ENCODE measurements at places on chromosomes 11 and 22.

DNA sequence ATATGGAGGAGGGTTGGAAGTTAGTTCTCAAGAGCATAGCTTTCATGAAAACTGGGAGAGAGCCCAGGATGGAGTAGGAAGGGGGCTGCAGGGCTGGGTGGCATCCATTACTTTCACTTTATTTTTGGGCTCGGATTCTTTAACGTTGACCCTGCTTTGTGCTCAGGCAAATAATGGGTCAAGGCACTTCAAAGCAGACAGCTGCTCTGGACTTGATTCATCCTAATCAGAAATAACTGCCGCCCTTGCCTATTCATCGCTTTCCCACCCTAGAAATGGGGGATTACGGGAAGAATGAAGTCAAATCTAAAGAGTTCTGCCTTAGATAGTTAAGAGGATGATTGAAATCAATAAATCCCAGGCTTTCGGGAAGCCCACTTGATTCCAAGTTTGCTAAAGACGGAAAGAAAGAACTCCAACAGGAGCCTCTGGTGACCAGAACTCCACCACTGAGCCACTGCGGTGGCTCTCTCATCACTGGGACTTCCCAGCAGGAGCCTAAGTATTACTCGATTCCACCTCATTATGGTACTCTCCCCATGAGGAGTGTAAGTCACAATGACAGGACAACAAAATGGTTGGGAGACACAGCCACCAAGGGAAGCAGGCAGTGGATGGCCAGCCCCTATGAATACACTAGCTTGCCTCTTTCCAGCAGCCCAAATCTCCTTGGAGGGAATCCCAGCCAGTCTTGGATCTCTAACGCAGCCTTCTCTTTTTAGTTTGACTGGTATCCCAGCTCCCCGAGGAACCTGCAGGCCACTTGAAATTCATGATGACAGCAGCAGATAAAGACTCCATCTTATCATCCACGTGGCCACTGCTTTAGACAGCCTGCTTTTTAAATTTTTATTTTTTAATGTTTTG lies 815.5 kb downstream of the NTM start:
- no peak for DNase-seq

DNA sequence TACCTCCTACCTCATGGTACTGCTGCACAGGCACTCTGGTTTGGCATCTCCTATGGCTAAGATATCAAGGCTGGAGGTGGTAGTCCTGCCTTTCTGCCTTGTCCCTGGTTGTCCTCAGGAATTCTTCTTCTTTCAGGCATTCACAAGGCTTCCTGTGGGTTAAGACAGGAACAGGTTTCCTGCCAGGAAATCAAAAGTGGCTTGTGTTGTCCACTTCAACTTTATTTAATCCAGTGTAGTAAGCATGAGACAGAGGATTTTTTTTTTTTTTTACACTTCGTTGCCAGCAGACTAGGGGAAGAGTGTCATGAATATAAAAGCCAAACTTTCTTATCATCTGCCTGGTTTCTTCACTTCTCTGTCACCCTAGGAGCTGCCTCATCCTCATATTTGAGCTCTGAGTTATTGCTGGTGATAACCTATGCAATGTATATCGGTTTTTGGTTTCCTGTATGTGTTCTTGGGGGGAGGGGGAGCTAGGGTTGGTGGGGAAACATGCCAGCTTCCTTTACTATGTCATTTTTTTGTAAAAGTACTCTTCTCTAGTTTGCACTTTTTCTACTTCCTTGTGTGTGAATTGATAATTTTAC lies 50.2 kb downstream of the XKR3 start:
- DNase-seq = peak; percentile 24

- no peak for DNase-seq
Observed at GRCh38 chr11:116311206-116311605, 461.6 kb downstream of the BUD13 start.

- DNase-seq = peak; percentile 33
Observed at GRCh38 chr11:129881570-129882170, 13.7 kb downstream of the NFRKB start.

GRCh38 chr11:952406-953385 lies 27.0 kb downstream of the AP2A2 start:
- DNase-seq = no peak

GRCh38 chr22:27865496-27865895 lies 53.6 kb downstream of the PITPNB start:
- DNase-seq = no peak

DNA sequence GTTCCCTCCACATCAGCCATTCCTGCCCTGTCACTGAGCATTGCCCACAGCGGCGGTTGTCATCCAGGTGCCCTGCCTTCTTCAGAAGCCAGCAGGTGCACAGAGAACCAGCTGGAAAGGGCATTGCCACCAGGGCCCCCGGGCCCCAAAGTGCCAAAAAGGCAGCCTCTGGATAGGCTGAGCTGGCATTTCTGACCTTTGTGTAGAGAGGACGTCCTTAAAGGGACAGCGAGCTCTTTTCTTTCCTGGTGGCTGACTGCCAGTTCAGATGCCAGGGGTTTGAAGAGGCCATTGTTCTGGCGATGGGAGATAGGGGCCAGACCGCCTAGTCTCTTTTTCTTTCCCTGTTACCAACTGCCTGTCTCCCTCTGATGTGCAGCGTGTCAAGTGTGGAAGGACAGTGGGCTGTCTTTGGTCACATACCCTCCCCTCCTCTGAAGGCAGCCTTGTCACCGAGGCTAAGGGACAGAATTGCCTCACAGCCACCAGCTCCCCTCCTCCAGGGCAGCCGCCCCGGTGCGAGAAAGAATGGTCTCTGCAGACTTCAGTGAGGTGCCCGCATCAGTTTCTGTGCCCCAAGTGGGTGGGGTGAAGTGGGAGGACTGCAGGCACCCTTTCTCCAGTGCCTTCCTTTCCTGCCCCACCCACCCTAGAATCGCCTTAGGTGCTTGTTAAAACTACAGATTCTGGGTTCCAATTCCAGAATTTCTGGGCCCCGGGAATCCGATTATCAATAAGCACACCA lies 109.6 kb downstream of the SCN3B start:
- DNase-seq = no peak

- no peak for DNase-seq
Observed at GRCh38 chr11:9568161-9568853, 5.2 kb upstream of the WEE1 start.

DNA sequence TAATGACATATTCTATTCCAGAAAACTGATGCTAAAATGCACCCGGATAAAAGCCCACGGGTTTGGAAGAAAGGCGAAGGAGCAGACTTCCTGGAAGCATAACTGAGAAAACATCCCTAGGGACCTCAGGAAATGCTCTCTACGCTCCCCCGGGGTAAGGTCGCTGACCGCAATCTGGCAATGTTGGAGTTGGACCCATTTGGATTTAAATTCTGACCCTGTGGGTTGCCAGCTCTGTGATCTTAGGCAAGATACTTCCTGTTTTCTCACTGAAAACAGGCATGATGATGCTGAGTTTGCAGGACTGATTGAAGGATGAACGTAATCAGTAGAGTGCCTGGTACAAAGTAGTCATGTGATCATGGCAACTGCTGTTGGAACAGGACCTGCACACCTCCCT lies 1054.0 kb downstream of the NTM start:
- DNase-seq = no peak

DNA sequence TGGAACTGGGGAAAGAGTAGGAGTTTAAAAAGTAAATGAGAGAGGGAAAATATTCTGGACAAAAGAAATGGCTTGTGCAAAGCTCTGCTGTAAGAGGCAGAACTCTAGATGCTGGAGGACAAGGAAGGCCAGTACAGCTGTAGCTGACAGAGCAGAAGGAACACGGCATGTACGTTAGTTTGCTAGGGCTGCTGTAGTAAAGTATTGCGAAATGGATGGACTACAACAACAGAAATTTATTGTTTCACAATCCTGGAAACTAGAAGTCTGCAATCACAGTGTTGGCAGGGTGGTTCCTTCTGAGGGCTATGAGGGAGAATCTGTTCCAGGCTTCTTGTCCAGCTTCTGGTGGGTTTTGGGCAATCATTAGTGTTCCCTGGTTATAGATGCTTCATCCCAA lies 454.4 kb downstream of the NTM start:
- DNase-seq = no peak

- DNase-seq = no peak
Observed at GRCh38 chr11:70661761-70662501, 263.6 kb downstream of the CTTN start.

GRCh38 chr11:19683141-19683805 lies 29.4 kb upstream of the NAV2 start:
- DNase-seq = no peak

DNA sequence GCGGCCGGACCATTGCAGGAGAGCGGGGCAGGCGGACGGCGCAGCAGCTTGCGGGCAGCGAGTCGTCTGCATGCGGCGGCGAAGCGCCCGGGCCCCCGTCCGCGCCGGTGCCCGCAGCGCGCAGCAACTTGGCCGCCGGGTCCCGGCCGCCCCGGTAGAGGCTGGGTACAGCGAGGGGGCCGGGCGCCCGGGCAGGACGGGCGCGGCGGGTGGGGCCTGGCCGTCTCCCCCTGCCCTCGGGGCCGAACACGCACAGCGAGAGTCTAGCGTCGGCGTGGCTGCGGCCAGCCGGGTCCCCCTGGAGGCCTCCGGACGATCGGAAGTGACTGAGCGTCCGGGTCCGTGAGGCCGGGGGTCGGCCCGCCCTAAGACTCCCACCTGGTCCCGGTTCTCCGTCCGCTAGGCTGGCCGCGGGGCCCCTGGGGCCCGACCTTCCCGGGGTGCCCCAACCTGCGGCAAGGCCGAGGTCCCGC lies 775 bp upstream of the TRABD start:
- no peak for DNase-seq

DNA sequence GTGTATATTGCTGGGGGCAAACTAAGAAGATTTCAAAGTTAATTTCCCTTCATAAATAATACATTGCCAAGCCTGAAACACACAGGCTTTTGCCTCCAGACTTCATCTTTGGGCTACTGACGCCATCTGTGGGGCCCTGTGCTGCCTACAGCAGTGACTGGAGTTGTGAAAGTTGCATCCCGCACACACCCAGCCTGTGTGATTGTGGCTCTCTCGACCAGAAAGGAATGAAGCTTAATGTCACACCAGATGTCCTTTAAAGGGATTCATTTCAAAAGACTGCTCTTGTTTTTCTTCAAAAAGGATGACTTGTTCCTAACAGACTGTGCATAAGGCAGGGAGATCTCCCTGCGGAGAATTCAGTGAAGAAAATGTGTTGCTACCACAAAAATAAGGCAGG lies 210.5 kb downstream of the FAM181B start:
- no peak for DNase-seq

GRCh38 chr11:69603111-69603836 lies 37.7 kb upstream of the CCND1 start:
- no peak for DNase-seq

GRCh38 chr22:23532731-23533130 lies 47.4 kb downstream of the IGLL1 start:
- DNase-seq = no peak

DNA sequence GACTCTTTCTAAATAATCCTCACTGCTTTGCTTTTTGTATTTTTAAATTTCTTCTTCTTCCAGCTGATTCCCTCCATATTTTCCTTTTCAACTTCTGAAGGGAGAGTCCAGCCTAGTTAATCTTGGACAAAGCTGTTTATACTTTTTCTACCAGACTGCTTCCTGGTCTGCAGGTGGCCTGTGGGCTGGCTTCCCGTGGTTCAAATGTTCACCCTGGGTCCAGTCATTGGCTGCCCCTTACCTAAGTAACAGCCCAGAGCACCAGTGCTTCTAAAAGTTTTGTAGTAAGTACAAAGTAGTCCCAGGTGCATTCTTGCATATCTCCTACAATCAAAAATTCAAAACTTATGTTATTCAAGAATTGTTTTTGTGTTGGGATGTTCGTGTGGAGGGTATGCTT lies 19.1 kb downstream of the ZNF143 start:
- DNase-seq = no peak

- DNase-seq = no peak
Observed at GRCh38 chr11:47106798-47107411, 69.8 kb downstream of the ARFGAP2 start.

- no peak for DNase-seq
Observed at GRCh38 chr11:48123254-48123875, 93.2 kb upstream of the OR4B1 start.

- DNase-seq = no peak
Observed at GRCh38 chr11:109173504-109173903, 248.5 kb upstream of the C11orf87 start.

GRCh38 chr11:67435727-67436458 lies 1.6 kb downstream of the PTPRCAP start:
- no peak for DNase-seq

GRCh38 chr11:71992136-71992730 lies 6.5 kb upstream of the IL18BP start:
- no peak for DNase-seq

GRCh38 chr22:50222508-50222907 lies 21.7 kb downstream of the SELENOO start:
- no peak for DNase-seq

Data from T-helper 2 cell (primary cell).